HepG2 (cell line): ENCODE measurements at places on chromosomes 2 and 18. TPM values are rescaled to one million over a fixed set of nuclear protein-coding genes. Genes with fewer than 3 reads are reported as not detected.
A peak's percentile ranks its signal among the peaks of the same experiment; 100 is the strongest.

- H3K4me1 ChIP-seq = peaks cover 32% of the 10 kb centered on the region
- H3K36me3 ChIP-seq = no peaks in the 10 kb centered on the region
- DNase-seq = no peak
- no peaks in the 10 kb centered on the region for H3K27me3 ChIP-seq
These were observed 105.7 kb downstream of the KYNU start for GRCh38 chr2:142983174-142983573.

GRCh38 chr2:64524604-64525316 lies 632 bp downstream of the AFTPH start:
- H3K4me3 ChIP-seq = peak overlapping the region; percentile 100
- H3K27me3 ChIP-seq = no peaks in the 10 kb centered on the region; the same call in 2 of the 3 replicates
- H3K27ac ChIP-seq = peak overlapping the region; percentile 73
- DNase-seq = peak; percentile 30
- peaks cover 30% of the 10 kb centered on the region for H3K4me1 ChIP-seq
- H3K36me3 ChIP-seq = peaks cover 4% of the 10 kb centered on the region; the same call in 1 of the 2 replicates

The ACMSD gene
- total RNA-seq = not detected in 2 replicates

DNA sequence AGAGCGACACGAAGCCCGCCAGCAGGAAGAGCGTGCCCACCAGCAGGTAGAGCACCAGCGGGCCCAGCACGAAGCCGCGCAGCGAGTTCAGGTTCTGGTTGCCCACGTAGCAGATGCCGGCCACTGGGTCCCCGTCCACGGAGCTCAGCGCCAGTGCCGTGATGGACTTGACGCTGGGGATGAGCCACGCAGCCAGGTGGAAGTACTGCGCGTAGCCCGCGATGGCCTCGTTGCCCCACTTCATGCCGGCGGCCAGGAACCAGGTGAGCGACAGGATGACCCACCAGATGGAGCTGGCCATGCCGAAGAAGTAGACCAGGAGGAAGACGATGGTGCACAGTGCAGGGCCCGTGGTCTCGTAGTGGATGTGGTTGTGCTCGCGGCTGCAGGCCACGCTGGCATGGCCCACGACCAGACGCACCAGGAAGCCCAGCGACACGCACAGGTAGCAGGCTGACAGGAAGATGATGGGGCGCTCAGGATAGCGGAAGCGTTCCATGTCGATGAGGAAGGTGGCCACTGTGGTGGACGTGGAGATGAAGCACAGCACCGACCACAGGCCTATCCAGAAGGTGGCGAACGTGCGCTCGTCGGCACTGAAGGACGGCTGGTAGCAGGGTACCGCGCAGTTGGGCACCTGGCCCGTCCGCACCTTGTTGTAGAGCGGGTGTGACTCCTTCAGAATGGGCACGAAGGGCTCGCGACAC lies 2.1 kb downstream of the FZD5 start:
- H3K36me3 ChIP-seq = peaks cover 17% of the 10 kb centered on the region
- H3K4me3 ChIP-seq = peak overlapping the region; percentile 88
- H3K27me3 ChIP-seq = no peaks in the 10 kb centered on the region
- DNase-seq = peak; percentile 76

DNA sequence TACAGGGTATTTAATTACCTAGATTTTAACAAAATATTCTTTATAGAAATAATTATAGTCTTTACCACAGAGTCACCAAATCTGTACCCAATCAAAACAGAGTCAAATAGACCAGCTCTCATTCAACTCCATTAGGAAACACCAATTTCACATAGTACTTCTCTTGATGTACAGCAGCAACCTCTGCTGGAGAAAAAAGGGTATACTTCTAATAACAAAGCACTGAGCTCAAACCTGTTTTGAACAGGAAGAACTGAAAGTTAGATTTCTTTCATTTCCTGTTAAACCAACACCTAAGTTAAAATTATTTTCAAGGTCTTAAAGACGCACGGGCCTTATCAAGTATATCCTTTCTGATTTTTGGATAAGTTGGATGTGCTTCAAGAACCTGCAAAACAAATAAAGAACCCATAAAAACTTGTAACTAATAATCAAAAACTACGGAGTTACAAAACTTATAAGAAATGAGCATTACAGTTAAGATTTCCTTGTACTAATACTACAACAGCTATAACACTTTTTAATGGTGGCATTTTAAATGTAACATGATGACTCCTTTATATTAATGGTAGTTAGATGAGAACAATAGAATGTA lies 79.0 kb downstream of the TTC21B start:
- H3K4me3 ChIP-seq = no peak overlapping the region
- H3K27ac ChIP-seq = no peak overlapping the region
- peak; percentile 72 for DNase-seq
- no peaks in the 10 kb centered on the region for H3K27me3 ChIP-seq

The IL18R1 gene
- total RNA-seq = 0.04 TPM in 1 of 2 replicates, not detected in the other

- no peaks in the 10 kb centered on the region for H3K4me1 ChIP-seq
- H3K36me3 ChIP-seq = no peaks in the 10 kb centered on the region
- H3K27ac ChIP-seq = no peak overlapping the region
- no peaks in the 10 kb centered on the region for H3K27me3 ChIP-seq
These were observed 173.8 kb upstream of the BCL2L11 start for GRCh38 chr2:110946902-110947301.

GRCh38 chr18:7517852-7518251 lies 49.3 kb upstream of the PTPRM start:
- no peak overlapping the region for H3K4me3 ChIP-seq
- H3K27ac ChIP-seq = no peak overlapping the region
- H3K27me3 ChIP-seq = peaks cover 3% of the 10 kb centered on the region; the same call in 1 of the 2 replicates
- H3K4me1 ChIP-seq = no peaks in the 10 kb centered on the region
- DNase-seq = no peak
- no peaks in the 10 kb centered on the region for H3K36me3 ChIP-seq

DNA sequence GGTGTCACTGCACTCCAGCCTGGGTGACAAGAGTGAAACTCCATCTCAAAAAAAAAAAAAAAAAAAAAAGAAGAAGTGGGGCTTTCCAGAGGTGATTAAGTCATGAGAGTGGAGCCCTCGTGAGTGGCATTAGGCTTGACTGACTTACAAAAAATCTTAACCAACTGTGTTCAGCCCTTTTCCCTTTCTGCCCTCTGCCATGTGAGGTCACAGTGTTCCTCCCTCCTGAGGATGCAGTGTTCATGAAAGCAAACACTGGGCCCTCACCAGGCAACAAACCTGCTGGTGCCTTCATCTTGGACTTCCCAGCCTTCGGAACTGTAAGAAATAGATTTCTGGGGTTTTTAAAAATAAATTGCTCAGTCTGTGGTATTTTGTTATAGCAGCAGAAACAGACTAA lies 37.0 kb upstream of the METTL21A start:
- H3K27ac ChIP-seq = no peak overlapping the region
- H3K4me3 ChIP-seq = no peak overlapping the region
- H3K36me3 ChIP-seq = no peaks in the 10 kb centered on the region

- no peak overlapping the region for H3K4me3 ChIP-seq
- DNase-seq = no peak
- no peaks in the 10 kb centered on the region for H3K36me3 ChIP-seq
- no peaks in the 10 kb centered on the region for H3K4me1 ChIP-seq
- H3K27ac ChIP-seq = no peak overlapping the region
These were observed 227.4 kb upstream of the CDH7 start for GRCh38 chr18:65523461-65523860.
